ENCODE measurements at places on chromosomes 6 and 20.

DNA sequence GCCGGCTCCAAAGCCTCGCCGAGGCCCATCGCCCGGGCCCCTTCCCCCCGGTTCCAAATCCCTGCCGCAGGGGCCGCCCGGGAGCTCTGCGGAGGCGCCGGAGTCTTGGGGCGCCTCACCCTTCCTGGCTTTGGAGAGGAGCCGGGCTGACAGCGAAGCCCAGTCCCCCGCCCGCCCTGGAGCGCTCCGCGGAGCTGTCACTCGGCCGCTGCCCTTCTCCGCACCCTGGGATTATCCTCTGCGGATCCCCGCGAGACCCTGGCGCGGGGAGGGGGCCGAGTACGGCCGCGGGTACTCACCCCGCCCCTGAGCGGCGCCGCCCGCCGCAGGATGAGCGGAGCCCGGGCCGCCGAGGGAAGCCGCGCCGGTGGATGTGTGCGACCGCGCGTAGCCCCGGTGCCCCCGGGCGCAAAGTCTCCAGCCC is 343 bp downstream of the SNAP91 start:
- DNase-seq = no peak

- DNase-seq = no peak
Observed at GRCh38 chr6:64712606-64713005, 994.4 kb downstream of the EYS start.

- DNase-seq = peak; percentile 20
Observed at GRCh38 chr6:88165844-88166492, at the start of gene CNR1. Gene CNR1 (minus strand): TSS chr6:88166347. CDS start chr6:88145274, 21,073 bp downstream.

GRCh38 chr6:33207552-33208090 is 679 bp upstream of the RING1 start:
- DNase-seq = no peak

DNA sequence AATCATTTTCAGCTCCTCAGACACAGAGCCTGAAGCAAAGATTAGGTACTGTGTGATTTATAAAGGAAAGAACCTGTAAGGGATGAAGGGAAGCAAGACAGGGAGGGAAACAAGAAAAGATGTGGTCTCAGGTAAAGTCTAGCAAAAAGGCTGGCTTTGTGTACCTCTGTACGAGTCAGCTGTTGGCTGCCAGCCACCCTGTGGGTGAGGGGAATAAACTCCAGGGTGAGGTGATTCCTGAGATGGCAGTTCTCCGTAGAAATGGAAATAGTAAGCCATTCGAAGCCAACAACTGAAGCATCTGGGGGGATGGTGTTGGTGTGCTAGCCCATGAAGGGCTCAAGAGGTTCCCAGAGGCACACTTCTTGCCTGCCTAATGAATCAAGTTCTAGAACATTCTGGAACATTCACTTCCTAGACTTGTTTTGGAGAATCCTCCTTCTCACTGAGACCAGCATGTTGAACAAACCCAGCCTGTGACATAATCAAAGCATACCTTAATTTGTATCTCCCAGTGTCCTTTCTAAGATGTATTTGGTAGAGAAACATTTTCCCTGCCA is 10.6 kb upstream of the TTPAL start:
- DNase-seq = no peak
